ENCODE measurements at places on chromosomes 2 and 18. TPM values are rescaled to one million over a fixed set of nuclear protein-coding genes. Genes with fewer than 3 reads are reported as not detected.

SOWAHC gene
- total RNA-seq, result 1.0 TPM

MC4R gene
- not detected for total RNA-seq

UPP2 gene
- not detected for total RNA-seq

GLI2 gene
- total RNA-seq, result not detected

EPHA4 gene
- total RNA-seq, result 0.73 TPM

LOXL3 gene
- total RNA-seq, result 0.20 TPM

FAM237A gene
- total RNA-seq, result not detected

MYO5B gene
- total RNA-seq, result 0.41 TPM

INHA gene
- total RNA-seq, result 0.23 TPM

ARHGAP25 gene
- 37.7 TPM for total RNA-seq

LIPG gene
- 0.60 TPM for total RNA-seq

PSME4 gene
- total RNA-seq, result 28.1 TPM

ACVR2A gene
- 2.9 TPM for total RNA-seq

BOLL gene
- not detected for total RNA-seq

MTCL1 gene
- total RNA-seq, result 0.06 TPM

IL18R1 gene
- 28.3 TPM for total RNA-seq

PROC gene
- not detected for total RNA-seq

SPATA3 gene
- total RNA-seq, result 2.9 TPM

PROKR1 gene
- total RNA-seq, result not detected

GATA6 gene
- total RNA-seq, result not detected

POTEI gene
- not detected for total RNA-seq

ERBB4 gene
- not detected for total RNA-seq

AQP12A gene
- total RNA-seq, result not detected

MGAT4A gene
- total RNA-seq, result 95.6 TPM

GPATCH11 gene
- 9.4 TPM for total RNA-seq

UGT1A4 gene
- not detected for total RNA-seq

LTBP1 gene
- 0.41 TPM for total RNA-seq

TBC1D8 gene
- total RNA-seq, result 12.1 TPM

SLC9A2 gene
- 0.25 TPM for total RNA-seq

CFC1 gene
- total RNA-seq, result not detected

PAIP2B gene
- 2.5 TPM for total RNA-seq

CD28 gene
- total RNA-seq, result 159 TPM

RAB10 gene
- total RNA-seq, result 90.1 TPM

ABCG8 gene
- not detected for total RNA-seq

NMUR1 gene
- not detected for total RNA-seq

REG3G gene
- not detected for total RNA-seq

CAB39 gene
- total RNA-seq, result 104 TPM

DHRS9 gene
- total RNA-seq, result 11.5 TPM

PPIG gene
- 55.3 TPM for total RNA-seq

SCG2 gene
- not detected for total RNA-seq
